ENCODE measurements at places on chromosomes 3 and 15.

GRCh38 chr15:53716909-53717876, 42.3 kb downstream of the WDR72 start:
- DNase-seq = no peak

DNA sequence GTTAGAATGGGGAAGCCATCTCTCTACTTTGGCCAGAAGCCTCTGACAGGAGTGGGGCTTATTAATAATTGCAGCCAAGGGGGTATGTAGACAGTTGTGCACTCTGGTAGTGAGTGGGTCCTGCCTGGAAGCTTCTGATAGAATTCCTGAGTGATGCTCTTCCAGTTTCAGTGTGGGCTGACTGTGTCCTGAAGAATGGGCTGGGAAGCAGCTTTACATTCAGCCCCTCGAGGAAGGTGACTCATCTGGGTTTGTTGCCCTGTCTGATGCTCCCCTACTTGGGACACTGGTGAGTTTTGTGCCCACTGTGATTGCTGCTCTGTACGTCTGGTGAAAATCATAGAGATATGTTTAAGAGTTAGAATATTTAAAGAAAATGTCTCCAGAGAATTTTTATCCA, 444.7 kb upstream of the RBMS3 start:
- no peak for DNase-seq

GRCh38 chr3:190077395-190078045, 43.2 kb downstream of the P3H2 start:
- no peak for DNase-seq

DNA sequence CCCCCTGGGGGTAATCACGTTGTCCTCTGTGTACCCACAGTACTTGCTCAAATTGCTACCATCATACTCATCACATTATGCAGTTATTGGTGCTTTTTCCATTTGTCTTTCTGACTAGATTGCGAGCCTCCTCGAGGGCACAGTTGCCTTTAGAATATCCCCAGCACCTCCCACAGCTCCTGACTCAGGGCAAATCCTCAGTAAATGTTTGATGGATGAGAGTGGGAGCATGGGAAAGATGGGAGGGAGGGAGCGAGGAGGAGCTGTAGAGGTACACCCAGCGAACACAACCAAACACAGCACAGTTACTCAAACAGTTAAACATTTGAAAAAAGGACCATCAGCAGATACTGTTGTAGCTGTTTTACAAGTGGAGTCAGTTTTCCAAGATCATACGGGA, 27.9 kb downstream of the SIDT1 start:
- DNase-seq = no peak

- no peak for DNase-seq
These were observed 225.3 kb upstream of the EPHA3 start for GRCh38 chr3:88882121-88882520.

DNA sequence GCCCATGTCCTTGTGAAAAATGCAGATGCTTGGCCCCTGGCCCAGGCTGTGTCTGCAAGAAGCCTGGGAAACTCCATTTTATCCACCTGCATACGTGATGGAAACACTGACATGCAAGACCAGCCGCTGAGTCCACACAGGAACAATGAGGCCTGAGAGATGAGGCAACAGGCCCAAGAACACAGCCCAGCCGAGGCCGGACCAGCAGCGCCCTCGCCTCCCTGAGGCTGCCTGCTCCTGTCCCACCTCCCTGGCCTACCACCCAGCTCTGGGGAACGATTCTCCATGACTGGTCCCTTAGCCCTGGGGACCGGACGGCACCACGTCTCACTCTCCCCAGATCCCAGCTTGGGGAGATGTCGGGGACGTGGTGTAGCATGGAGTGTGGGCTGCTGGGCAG, 47.5 kb downstream of the HMCES start:
- DNase-seq = no peak

GRCh38 chr3:190003068-190003467, 117.6 kb downstream of the P3H2 start:
- no peak for DNase-seq

DNA sequence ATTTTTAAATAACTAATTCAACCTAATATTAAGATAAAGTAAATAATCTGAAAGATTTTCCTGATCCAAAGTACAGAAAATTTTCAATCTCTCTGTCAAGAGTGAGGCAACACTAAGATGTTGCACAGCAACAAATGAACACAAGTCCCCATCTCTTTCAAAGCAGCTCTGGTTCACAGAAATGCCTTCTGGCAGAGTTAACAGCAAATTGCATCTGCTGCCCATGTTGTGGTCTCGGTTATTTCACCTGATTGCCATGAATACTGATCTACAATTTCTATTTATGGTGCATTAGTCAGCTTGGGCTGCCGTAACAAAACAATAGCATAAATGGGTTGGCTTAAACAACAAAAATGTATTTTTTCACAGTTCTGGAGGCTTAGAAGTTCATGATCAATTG, 167.3 kb downstream of the BCHE start:
- DNase-seq = no peak

- DNase-seq = no peak
These were observed 22.4 kb downstream of the HPS3 start for GRCh38 chr3:149151843-149152242.

DNA sequence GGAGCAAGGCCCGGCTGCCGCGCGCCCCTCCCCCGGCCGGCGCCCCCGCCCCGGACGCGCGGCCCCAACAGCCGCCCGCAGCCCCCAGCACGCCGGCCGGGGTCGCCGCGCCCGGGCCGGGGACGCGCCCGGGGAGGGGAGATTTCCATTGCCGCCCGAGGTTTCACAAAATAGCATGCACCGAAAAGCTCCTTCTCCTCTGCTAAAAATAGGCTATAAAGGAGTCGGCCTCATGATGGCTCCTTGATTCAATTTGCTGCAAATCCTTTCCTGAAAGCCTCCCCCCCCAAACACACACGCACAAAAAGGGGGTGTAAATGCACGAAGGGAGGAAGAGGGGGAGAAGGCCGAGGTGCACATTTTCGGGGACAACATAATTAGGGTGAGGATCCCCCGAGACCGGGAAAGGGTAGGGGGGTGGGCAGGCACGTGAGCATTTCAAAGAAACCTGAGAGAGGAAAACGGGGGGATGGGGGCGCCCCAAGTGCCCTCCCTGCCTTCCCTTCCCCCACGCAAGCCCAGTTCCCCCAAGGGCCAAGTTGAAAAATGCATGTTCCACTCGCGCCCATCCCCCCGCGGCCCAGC, 734 bp downstream of the TBL1XR1 start:
- peak; percentile 43 for DNase-seq

DNA sequence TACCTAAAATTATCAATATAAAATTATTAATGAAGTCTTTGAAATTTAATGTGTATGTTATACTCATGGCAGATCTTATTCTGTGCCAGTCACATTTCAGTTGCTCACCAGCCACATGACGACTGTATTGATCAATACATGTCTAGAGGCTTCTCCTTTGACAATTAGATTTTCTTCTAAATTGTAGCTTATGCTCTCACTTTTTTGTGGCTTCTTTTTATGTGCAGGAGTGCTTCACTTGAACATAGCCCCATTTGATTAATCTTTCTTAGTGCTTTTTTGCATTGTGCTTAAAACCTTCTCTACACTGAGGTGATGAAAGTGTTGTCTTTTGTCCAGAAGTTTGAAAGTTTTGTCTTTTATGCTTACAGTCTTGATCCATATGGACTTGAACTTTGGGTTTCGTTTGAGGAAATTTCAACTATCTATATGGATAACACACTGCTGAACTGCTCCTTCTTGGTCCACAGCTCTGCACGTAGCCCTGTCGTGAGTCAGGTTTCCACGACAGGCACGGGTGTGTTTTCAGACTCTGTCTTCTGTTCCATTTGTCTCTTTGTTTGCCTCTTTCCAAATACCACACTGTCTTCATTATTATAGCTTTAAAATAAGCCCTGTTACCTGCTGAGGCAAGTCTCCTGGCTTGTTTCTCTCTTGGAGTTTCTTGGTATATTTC, 393.9 kb upstream of the CFAP20DC start:
- DNase-seq = no peak

- no peak for DNase-seq
These were observed 1.6 kb downstream of the GMPPB start for GRCh38 chr3:49721896-49722781.

- no peak for DNase-seq
These were observed 30.4 kb downstream of the OXNAD1 start for GRCh38 chr3:16295298-16295890.

DNA sequence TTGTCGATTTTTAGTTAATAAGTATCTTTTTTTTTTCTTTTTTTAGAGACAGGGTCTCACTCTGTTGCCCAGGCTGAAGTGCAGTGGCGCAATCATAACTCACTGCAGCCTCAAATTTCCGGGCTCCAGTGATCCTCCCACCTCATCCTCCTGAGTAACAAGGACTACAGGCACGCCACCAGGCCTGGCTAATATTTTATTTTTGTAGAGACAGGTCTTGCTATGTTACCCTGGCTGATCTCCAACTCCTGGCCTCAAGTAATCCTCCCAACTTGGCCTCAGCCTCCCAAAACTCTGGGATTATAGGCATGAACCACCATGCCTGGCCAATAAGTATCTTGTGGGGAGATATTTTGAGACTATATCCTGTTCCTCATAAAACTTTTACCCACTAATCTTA, 29.4 kb upstream of the ARID3B start:
- no peak for DNase-seq

- peak; percentile 62 for DNase-seq
These were observed at the start of gene TRPC1 for GRCh38 chr3:142723968-142724681. Gene TRPC1, plus strand, starts transcription at chr3:142724034. Its CDS starts 526 bp downstream, at chr3:142724560.

DNA sequence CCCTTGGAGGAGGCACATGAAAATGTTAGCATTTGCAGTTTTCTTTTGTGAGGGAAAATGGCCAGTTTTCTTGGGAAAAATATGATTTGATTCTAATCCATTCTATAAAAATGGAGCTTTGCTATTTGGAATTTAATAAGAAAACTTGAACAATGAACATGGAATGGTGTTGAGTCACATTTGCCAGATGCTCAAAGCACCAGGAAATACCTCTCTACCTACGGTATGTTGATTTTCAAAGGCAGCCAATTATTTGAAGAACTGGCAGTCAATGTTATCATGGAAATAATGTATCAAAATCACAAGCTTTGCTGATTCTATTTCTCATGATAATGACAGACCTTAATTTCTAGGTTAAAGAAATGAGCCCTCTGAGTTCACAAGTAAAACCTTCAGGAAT, 14.9 kb downstream of the NME9 start:
- no peak for DNase-seq

DNA sequence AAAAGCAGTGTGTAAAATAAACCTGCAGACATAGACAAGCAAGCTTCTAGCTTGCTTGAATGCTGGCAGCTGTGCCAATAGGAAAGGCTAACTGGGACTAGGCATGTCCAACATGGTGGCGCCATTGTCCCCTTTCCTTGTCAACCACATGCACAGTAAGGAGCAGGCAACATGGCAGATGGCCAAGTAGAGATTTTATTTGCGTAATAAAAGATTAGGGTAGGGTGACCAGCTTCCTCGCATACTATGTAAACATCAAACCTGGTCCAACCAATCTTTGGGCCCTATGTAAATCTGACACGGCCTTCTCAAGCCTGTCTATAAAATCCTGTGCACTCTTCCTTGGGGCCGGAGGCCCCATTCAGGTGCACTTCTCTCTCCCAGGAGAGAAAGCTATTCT, 575.4 kb upstream of the GOLIM4 start:
- no peak for DNase-seq

GRCh38 chr3:133474251-133474801, 74.5 kb downstream of the BFSP2 start:
- no peak for DNase-seq

DNA sequence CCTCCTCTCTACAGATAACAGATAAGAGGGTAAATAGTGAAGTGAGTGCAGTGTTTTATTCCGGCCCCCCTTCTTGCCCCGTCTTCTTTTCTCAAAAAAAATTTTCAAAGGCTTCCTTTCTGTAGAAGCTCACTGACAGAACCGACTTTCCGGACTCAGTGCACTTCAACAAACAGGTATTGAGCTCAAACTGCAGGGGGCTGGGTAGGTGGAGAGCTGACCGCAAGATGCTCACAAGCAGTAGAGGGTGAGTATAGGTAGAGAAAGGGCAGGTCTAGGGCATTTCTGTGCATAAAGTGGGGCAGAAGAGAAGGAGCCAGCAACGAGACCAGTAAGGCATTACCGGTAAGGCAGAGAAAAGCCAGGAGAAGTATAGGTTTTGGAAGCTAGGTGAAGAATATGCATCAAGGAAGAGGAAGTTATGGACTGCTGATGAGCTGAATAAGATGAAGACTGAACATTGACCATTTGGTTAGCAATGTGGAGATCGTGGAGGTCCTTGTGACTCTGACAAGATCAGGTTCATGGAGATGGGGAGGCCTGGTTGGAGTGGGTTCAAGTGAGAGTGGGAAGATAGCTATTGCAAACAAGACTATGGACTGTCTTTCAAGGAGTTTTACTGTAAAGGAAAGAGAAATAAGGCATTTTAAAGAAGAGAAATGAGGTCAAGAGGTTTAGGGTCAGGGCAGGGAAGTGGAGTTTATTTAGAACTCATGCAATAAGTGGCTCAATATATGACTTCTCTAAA, 97.4 kb downstream of the ST6GAL1 start:
- no peak for DNase-seq

- no peak for DNase-seq
These were observed 90.0 kb downstream of the EFL1 start for GRCh38 chr15:82172506-82172905.

DNA sequence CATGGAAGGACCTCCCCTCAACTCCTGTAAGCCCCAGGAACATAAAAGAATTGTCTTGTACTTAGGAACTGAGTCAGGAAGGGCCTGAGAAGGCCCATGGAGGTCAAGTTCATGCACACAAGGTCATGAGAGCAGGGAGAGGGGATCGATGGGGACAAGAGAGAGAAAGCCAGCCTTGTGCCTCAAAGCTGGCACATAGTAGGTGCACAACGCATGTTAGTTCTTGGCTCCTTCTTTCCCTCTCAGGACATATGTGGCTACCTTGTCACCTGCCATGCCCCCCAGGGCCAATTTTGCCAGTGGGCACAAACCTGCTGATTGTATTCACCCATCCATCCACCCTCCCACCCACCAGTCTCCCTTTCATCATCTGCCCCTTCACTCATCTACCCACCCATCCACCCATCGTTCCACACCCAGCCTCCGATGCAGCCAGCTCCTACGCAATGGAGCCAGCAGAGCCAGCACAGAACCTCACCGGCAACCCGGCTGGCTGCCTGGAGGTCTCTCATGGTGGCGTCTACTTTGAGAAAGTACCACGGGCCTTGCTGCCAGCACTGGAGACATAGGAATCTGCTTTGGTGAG, 52.4 kb upstream of the INSYN1 start:
- DNase-seq = no peak

Measured in activated CD4-positive, CD25-positive, alpha-beta regulatory T cell (primary cell).